ENCODE measurements at places on chromosomes 3 and 15.

DNA sequence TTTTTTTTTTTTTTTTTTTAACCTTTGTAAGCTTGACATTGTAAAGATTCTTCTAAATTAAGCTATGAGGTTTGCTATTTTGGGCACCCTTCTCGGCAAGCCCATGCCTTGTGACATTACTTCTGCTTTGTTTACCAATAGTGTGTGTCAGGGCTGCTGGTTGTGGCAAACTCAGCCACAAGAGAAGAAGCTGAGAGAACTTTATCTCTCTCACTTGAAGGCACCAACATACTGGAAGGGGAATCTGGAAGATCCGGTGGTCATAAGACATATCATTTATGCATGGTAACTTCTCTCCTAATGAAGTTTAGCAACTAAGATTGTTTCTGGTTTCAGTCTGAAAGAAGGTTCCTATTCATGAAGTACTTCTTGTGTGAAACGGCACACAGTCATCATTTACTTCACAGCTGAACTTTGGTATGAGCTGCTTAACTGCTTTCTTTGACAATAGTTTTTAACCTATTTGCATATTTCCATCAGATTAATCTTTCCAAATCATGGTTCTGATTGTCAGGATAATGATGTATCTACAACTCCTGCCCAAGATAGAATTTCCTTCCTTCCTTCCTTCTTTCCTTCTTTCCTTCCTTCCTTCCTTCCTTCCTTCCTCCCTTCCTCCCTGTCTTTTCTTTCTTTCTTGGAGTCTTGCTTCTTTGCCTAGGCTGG is 189.3 kb downstream of the NFKBIZ start:
- no peak for DNase-seq

- DNase-seq, result no peak
Observed at GRCh38 chr3:129348734-129349133, 70.1 kb downstream of the HMCES start.

- no peak for DNase-seq
Observed at GRCh38 chr3:173371848-173372487, 25.6 kb upstream of the NLGN1 start.

GRCh38 chr3:188053036-188053340 is 101.0 kb upstream of the LPP start:
- no peak for DNase-seq

Data from forelimb muscle (tissue), 1 donor.